ENCODE measurements at places on chromosomes 11 and 22. TPM values are rescaled to one million over a fixed set of nuclear protein-coding genes. Genes with fewer than 3 reads are reported as not detected.
A peak's percentile ranks its signal among the peaks of the same experiment; 100 is the strongest.

GRCh38 chr11:60431251-60431650 is 1.9 kb downstream of the MS4A5 start:
- DNase-seq: no peak

DNA sequence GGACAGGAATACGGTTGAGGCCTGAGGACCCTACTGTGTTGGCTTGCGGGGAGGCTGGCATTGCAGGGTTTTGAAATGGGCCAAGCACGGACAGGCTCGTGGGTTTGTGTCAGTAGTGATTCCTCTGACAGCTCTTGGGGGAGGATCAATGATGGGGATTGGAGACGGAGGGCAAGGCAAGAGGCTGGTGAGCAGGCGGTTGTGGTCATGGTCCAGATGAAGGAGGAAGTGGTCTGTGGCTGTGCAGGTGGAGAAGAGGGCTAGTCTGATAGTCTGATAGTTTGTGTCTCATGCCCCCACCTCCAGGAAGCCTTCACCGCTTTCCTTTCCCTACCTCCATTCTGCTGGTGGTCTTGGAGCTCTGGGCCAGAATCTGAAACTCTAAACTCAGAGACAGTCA is 3.0 kb downstream of the MAFF start:
- DNase-seq: no peak

Gene P4HA3
- total RNA-seq: under 0.01 TPM

- DNase-seq: no peak
Observed at GRCh38 chr11:3227568-3228444, 4.4 kb downstream of the MRGPRE start.

DNA sequence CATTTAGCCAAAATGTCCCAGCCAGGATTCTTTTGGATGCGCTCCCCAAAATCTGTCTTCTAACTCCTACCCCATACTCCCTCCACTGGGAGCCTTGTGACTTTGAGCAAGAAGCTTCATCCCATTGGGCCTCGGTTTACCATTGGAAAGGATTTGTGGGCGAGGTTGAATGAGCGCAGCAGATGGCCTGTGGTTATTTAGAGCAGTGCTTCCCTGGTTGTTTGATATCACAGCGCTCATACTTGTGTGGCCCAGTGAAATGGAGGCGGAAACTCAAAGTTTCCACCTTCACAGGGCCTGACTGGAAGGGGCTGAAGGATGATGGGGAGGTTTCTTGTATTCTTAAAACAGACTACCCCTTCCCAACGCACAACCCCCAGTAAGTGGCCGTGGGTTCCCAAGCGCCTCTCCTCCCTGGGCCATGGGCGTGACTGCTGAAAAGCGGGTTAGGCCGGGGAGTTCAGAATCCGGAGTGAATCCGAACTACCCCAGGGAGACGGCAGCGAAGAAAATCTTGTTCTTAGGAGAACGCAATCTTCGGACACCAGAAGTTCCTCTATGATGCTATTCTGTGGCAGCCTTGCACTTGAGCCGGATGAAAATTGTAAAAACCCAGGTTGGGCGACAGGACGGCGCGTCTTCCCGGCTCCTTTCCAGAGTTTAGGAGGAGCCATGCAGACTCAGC is 1.2 kb upstream of the ATF4 start:
- DNase-seq: no peak

DNA sequence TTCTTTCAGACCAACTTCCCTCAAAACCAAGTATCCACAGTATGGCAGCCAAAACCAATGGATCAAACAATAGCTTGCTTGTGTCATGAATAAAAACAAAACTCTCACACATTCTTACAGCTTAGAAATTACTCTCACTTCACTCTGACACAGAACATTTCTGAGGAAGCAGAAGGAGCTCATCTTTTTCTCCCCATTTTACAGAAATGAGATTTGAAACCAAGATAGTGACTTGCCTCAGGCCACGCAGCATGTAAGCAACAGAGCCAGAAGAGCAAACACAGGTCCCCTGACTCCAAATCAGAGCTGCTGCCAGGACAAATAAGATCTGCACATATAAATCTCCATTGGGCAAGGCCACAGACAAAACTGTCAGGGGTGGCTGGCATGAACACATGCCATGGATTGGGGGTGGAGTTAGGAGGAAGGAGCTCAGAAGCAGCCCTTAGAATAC is 64.8 kb downstream of the RAB30 start:
- DNase-seq: no peak

- no peak for DNase-seq
Observed at GRCh38 chr11:41134971-41135370, 324.5 kb downstream of the LRRC4C start.

DNA sequence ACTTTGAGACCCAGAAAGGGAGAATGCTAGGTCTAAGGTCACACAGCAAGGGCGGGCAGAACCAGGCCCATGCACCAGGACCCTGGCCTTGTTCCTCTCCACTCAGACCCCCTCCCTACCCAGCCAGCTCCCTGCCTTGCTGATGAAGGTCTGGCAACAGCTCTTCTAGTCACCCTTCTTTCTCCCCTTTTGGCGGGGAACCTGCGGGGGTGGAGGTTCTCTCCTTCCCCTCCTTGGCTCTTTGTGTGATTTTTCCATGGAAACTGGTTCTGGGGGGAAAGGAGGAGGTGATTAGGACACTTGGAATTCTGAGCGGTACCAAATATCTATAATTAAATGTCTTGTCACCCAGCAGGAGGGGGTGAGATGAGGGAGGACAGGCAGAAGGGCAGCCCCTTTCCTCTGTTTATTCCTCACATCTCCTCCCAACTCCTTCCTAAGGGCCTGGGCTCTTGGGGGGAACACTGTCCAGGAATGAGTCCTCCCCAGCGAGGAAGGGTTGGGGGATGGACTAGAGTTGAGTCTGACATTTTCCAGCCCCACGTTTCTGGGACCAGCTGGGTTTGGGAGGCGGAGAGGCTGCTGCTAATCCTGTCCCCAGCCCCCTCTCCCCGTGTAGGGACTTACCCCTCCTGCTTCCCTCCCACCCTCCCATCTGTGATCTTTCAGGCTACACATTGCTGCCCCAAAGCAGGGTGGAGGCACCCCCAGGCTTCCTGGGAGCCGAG is 7.4 kb downstream of the ARHGEF17 start:
- DNase-seq: no peak

- no peak for DNase-seq
Observed at GRCh38 chr22:21080435-21081137, 34.8 kb downstream of the LRRC74B start.

DNA sequence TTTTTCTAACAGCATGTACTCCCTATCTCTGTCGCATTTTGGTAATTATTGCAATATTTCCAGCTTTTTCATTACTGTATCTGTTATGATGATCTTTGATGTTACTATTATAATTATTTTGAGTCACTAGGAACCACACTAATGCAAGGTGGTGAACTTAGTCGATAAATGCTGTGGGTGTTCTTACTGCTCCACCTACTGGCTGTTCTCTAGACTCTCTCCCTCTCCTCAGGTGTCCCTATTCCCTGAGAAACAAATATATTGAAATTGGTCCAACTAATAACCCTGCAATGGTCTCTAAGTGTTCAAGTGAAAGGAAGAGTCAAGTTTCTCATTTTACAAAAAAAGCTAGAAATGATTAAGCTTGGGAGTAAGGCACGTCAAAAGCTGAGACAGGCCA is 10.5 kb downstream of the ARL14EP start:
- peak; percentile 28 for DNase-seq

GRCh38 chr11:84036664-84037194 is 750.6 kb upstream of the CCDC90B start:
- DNase-seq: no peak

Gene SHISAL1
- 0.26 TPM for total RNA-seq

Gene P2RX6
- 0.13 TPM for total RNA-seq

DNA sequence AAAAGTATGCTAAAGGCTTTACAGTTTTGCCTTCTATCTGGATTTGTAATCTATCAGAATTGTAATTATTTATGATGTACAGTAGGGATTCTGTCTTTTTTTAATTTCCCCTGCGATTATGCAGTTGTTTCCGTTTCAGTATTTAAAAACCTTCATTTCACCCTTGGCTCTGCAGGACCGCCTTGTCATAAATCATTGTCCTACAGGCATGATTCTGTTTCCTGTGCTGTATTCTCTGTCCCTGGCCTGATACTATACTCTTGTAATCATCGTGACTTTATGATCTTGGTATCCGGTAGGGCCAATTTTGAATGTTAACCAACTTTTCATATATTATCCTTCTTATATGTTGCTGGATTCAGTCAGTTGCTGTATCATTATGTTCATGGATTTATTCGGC is 151.7 kb downstream of the ATXN10 start:
- DNase-seq: no peak

Gene MYO18B
- total RNA-seq: not detected

Gene CD81
- 219 TPM for total RNA-seq

Gene ACR
- not detected for total RNA-seq

- peak; percentile 95 for DNase-seq
Observed at GRCh38 chr11:34250732-34251588, 106.8 kb downstream of the ABTB2 start.

- peak; percentile 33 for DNase-seq
Observed at GRCh38 chr11:128928400-128928799, 14.3 kb downstream of the TP53AIP1 start.

DNA sequence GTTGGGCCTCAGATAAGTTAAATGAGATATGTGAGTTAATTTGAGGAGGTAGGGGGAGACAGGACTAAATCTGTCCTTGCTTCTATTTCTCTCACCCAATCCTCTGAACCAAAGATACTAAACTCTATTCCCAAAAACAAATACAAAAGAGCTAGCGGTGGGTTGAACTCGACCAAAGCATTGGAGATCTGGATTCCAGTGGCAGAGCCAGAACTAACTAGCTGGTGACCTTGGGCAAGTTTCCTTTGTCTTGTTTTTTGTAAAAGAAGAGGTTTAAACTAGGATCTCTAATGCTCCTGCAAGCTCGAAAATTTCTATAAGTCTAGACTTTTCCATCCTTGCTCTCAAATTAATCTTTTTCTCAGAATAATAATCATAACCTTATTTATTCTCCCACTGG is 1.5 kb downstream of the ME3 start:
- DNase-seq: no peak

DNA sequence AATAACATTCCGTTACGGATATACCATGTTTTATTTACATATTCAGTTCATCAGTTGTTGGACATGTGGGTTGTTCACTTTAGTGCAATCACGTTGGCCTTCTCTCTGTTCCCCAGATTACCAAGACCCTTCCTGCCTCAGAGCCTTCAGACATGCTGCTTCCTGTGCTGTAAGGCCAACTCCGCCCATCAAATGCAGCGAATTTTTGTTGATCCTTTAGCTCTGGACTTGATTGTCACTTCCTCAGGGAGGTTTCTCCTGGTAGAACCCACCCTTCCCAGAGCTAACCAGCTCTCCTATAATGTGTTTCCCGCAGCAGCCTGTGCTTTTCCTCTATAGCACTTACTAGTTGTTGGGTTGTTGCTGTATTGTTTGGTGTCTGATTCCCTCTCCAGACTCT is 39.4 kb downstream of the SWAP70 start:
- no peak for DNase-seq

DNA sequence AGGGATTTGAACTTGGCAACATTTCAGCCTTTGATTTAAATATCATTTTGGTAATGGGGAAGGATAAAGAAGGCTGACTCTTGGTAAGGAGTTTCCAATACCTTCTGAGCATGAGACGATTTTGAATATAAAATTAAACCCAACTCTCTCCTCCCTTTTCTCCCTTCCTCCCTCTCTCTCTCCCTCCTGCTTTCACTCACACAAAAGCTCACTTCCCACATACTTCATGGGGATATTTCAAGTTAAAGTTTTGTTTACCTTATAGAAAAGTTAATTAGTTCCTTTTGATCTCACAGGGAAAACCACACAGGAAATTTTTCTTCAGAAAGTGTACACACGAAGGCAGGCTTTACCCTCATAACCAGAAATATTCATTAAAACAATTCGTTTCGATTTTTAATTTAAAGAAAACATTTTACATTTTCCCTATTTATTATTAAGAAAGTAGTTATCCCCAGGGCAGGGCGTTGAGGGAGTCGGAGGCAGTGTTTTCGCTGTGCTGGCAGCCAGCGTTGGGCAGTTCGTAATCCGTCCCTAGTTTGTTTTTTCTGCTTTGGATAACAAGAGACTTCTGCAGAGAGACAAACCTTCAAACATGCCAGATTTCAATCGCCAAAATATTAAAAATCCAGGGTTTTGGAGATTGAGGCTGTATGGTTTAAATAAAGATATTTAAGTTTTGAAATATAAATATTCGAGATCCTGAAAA is 25.3 kb upstream of the ALX4 start:
- no peak for DNase-seq

Gene SLCO2B1
- not detected for total RNA-seq

GRCh38 chr11:100876815-100877520 is 189.9 kb downstream of the ARHGAP42 start:
- peak; percentile 70 for DNase-seq

DNA sequence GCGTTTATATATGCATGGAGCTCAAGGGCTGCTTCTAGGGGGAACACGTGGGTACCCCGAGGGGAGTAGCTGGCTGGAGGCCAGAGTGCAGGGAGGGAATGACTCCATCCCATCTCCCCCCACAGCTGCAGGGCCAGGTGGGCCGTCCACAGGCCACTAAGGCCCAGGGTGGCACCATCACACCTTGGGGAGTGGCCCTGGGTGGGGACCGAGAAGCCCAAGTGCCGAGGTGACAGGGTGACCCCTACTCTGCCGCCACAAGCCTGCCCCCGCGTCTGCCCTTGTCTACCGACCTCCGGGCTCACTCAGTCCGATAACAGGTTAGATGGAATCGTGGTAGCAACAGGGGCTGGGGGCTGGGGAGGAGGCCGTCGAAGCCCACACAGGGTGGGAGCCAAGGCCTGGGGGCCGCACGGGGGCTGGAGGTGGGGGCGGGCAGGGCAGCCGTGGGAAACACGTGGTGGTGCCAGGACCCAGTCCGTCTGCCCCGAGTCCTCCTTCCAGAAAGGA is 125.7 kb downstream of the KCNQ1OT1 start:
- no peak for DNase-seq
